ENCODE measurements at places on chromosomes 11 and 22.

- no peak for DNase-seq
Measured at GRCh38 chr22:43004362-43005035, 10.4 kb downstream of the PACSIN2 start.

- no peak for DNase-seq
Measured at GRCh38 chr11:62217191-62217748, 8.8 kb downstream of the SCGB2A1 start.

GRCh38 chr11:69131644-69132300 is 24.0 kb upstream of the SMIM38 start:
- peak; percentile 50 for DNase-seq

- DNase-seq = peak; percentile 8
Measured at GRCh38 chr22:47163481-47163855, 401.0 kb downstream of the TBC1D22A start.

DNA sequence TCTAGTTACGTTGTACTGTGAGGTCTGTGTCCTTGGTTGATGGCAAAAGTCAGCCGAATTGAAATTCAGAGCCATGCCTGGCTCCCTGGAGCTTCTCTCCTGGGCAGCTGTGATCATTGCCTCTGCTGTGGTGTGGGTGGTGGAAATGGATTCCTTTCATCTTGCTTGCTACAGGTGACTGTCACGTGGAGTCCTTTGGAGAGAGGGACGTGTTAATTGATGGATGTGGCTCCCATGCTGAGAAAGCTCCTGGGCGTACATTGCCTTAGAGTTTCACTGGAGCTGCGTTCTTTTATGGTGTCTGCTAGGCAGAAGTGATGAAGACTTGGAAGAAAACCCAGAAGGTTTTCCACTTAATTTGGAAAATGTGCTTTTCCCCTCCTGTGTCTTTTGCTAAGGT is 41.9 kb upstream of the PPP6R3 start:
- no peak for DNase-seq

- no peak for DNase-seq
Measured at GRCh38 chr22:41870786-41871185, 37.9 kb downstream of the SREBF2 start.

All from omental fat pad (tissue), 4 donors.